GM23338 (cell line): ENCODE measurements at places on chromosomes 7 and 10. TPM values are rescaled to one million over a fixed set of nuclear protein-coding genes. Genes with fewer than 3 reads are reported as not detected.

JAKMIP3 gene
- 0.70 and 0.87 TPM in 2 replicates for polyA plus RNA-seq

VAX1 gene
- not detected in 2 replicates for polyA plus RNA-seq

PILRA gene
- polyA plus RNA-seq, result 5.3 and 5.9 TPM in 2 replicates

IGFBP1 gene
- not detected in 2 replicates for polyA plus RNA-seq

BLNK gene
- polyA plus RNA-seq, result 0.11 and 0.40 TPM in 2 replicates

FAM241B gene
- 28.3 and 30.6 TPM in 2 replicates for polyA plus RNA-seq

ADGRA1 gene
- polyA plus RNA-seq, result 0.07 and 0.23 TPM in 2 replicates

SFTPA1 gene
- polyA plus RNA-seq, result not detected in 2 replicates

CAV1 gene
- 16.0 and 21.1 TPM in 2 replicates for polyA plus RNA-seq

- no peak for DNase-seq
Observed at GRCh38 chr7:139403601-139404000, 43.9 kb downstream of the LUC7L2 start.

GRCh38 chr10:122632576-122632975 is 67.1 kb downstream of the C10orf120 start:
- no peak for DNase-seq

- DNase-seq, result no peak
Observed at GRCh38 chr10:116201011-116201410, 72.0 kb downstream of the GFRA1 start.

GRCh38 chr7:140349144-140349771 is 49.1 kb downstream of the SLC37A3 start:
- DNase-seq, result no peak

DNA sequence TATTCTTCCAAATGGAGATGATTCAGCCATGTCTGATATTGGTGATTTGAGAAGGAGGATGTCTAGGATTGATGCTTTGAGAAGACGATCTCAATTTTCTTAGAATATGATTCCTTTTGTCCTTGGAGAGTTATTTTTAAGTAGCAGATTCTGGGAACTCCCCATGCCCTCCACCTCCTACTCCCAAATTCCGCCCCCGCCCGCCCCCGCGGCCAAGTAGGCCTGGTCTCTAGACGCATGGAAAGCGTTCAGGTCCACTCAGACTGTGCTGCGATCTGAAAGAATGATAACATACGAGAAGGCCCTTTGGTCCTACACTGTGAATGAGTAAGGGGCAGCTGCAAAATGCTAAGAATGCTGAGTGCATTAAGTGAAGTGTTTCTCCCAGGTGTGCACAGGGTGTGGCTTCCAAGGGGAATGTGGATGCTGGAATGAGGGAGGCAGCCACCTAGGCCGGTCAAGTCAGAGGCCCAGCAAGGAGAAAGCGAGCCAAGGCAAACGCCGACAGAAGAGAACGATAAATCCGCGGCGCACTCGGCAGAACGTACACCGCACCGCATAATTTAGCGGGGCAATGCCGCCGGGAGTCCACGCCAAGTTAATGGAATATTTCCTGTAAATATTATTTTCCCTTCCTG is 142.3 kb downstream of the PRPF18 start:
- DNase-seq, result no peak

DNA sequence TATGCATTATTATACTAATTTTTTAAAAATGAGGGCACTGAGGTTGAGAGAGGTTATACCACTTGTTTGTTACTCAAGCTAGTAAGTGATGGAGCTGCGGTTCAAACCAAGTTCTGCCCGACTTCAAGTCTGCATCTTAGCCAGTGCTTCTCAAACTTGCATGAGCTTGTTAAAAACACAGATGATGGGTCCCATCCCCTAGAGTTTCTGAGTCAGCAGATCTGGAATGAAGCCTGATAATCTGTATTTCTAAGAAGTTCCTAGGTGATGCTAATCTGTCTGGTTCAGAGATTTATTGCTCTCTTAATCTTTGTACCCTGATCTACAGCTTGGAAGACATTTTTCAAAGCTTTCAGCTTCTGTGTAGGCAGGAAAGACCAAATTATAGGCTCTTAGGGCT is 67.7 kb upstream of the CC2D2B start:
- no peak for DNase-seq

- peak; percentile 53 for DNase-seq
Observed at GRCh38 chr10:86823565-86823964, 67.1 kb downstream of the BMPR1A start.

DNA sequence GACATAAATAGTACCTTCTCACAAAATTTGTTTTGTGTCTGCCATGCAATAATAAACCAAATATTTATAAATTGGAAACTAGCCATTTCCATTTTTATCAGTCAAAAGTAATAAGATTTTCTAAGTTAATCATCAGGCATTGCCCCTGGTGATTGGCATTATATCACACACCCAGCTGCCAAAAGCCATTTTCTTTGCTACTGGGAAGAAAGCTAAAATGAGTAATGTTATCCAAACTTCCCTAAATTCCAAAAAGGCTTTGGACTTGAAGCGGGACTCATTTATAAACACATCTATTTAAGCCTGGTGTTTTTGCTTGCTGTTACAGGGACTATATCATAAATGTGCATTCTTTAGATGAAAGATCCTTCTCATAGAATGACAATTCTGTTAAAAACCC is 86.0 kb downstream of the AKR1D1 start:
- no peak for DNase-seq

DNA sequence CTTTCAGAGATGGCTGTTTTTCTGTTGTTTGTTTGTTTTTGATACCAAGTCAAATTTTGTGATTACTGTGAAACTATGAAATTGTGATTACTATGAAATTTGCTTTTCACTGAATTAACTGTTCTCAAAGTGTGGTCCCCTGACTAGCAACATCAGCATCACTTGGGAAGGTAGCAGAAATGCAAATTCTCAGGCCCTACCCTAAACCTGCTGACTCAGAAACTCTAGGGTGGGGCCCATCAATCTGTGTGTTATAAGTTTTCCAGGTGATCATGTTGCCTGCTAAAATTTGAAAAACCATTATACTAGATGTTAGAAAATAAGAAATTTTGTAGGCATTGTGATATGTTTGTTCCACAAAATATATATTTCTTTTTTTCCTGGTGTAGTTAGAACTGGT is 1.2 kb downstream of the IFIT1B start:
- DNase-seq, result no peak

DNA sequence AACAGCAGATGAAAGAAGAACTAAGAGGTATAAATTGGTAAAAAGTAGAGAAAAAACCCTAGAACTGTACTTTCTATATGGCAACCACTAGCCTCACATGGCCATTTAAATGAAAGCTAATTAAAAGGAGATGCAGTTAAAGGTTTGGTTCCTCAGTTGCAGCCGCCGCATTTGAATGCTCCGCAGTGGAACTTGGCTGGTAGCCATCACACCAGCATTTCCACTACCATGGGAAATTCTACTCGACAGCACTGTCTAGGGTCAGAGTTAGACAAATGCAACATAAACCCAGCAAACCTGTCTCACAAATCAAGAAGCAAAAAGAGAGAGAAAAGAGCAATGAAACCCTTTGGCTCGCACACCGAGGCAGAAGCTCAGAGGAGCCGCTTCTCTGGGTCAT is 29.7 kb downstream of the VIPR2 start:
- no peak for DNase-seq

DNA sequence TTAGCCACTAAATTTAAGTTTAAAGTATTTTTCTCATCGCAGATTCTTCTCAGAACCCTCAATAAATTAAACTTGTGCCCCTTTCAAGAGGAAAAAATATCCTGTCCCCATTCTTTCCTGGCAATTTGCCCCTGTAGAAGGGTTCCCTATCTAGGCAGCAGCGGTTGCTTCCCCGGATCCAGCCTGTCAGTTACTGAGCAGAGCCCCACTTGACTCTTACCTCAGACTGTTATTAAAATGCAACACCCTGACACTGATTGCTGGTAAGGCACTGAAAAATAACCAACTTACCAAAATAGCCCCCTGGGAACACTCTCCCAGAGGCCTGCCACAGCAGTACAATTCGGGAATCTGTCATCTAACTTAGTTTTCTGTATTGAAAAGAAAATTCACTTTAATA is 13.9 kb downstream of the LMTK2 start:
- DNase-seq, result no peak

DNA sequence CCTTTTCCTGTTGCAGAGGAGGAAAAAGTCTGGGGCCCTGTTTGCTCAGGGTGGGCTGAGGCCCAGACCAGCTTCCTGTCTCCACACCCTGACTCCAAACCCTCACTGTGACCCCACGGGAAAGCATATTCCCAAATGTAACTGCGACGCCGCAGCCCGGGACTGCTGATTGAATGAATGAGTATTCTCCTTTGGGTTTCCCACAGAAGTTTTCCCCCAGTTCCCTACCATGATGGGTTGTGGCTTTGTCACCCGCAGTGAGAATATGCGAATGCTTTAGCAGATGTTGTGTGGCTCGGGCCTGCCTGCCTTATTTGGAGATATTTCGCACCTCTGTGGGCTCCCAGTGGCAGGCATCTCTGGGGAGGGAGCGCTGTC is 50.6 kb downstream of the MGMT start:
- DNase-seq, result no peak

- DNase-seq, result peak; percentile 8
Observed at GRCh38 chr7:21642422-21642821, 99.6 kb downstream of the DNAH11 start.

GRCh38 chr7:90916319-90916718 is 320.2 kb downstream of the CDK14 start:
- DNase-seq, result peak; percentile 49

DNA sequence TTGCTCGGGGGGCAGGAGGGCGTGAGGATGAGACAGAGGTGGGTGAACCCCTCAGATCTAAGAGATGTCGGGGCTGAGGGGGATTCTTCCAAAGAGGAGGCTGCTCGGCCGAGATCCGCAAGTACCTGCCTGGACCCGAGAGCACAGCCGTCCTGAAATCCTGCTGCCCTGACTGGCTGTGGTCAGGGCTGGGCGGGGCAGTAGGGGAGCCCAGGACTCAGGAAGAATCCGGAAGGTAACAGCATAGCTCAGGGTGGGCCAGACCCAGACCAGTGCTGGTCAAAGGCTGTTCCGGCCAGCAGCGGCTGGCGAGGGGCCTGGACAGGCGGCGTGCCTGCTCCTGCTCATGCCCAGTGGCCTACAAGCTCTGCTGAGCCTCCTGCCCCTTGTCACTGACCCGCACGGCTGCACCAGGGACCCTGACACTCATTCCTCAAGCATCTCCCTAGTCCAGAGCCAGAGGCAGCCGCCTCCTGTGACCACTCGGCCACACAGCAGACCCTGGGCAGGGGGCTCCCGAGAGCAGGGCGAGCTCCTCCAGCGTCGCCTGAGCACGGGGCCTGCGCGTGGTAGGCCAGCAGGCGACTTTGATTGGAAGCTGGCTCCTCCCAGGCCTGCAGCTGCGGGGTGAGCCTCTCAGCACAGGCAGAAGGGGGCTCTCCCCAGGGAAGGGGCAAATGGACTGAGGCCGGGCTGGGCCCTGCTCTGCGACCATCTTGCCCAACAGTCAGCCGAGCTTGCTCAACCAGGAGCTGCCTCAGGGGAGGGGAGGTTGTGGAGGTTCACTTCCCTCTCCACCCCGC is 3.1 kb upstream of the ADAP1 start:
- peak; percentile 53 for DNase-seq

GRCh38 chr7:102874166-102874829 is 38.5 kb upstream of the LRRC17 start:
- DNase-seq, result no peak

DNA sequence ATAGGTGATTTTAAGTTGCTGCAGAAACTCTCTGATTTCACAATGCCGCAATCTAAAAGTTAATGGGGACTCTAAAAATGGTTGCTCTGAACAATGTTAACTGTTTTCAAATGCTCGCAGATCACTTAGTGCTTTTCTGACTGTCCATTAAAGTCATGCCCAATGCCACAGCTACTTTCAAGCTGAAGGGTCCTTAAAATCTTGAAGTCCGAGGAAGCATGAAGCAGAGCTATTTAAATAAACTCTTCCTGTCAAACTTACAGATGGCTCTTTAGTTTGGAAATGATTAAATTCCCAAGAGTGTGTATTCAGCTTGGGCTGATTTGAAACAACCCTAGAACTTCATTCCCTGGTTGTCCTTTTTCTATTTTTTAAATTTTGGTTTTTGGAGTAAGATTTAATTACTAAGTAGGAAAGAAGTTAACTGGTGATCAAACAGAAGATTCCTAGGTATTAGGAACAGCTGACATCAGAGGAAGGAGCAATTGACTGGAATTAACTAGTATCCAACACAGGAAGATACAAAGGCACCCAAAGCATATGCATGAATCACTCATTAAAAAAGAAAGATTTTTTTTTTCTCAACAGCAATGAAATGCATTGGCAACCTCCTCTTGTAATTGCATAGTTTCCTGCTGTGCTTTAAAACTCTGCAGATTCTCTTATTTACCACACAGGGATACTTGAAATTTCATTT is 105.1 kb downstream of the NRP1 start:
- DNase-seq, result no peak

- no peak for DNase-seq
Observed at GRCh38 chr10:93178226-93178625, 104.5 kb downstream of the CYP26A1 start.

DNA sequence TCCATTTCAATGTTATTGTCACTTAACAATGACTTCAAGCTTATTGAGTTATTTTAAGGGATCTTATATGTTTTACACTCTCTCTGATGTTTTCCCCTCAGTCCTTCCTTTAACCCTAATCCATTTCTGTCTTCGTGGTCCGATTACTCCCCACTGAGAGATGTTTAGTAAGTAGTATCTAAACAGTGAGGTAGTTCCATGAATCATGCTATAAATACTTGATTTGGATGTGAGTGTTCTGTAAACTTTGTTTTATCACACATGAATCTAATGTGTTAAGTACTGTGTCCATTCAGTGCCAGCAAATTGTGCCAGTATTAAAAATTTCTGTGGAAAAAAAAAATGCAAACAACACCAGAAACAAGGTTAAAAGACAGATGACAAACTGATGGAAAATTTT is 18.6 kb downstream of the RPP30 start:
- no peak for DNase-seq

DNA sequence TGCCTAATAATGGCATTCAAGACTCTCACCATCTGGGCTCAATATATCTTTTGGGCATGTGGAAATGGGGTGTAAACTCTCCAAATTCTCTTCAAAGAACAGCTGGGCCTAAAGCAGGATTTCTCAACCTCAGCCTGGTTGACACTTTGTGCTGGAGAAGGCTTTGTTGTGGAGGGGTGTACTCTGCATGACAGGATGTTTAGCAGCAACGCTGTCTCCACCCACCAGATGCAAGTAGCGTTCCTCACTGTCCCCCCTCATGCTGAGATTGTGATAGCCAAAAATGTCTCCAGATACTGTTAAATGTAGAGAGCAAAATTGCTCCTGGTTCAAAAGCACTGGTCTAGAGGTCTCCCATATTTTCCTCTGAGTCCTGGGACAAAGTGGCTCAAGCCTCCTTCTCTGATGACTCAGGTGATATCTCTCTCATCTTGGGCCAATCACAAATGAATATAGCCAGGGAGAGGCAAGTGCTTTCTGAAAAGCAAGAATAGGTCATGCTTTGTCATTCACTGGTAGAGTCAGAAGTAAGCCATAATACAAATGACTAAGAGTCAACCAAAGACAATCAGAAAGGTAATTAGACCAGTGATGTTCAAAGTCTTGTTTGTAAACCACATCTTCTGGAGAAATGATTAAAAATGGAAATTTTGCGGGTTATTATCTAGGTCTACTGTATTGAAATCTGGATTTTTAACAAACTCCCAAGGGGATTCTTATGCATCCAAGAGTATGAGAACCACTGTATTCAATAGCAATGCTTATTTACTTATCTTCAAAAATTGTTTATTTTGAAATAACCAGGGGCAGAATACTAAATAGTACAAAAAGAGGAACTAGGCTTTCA is 330.8 kb downstream of the PTEN start:
- no peak for DNase-seq
